Fibroblast of lung (primary cell): ENCODE measurements at places on chromosomes 1 and 21. TPM values are rescaled to one million over a fixed set of nuclear protein-coding genes. Genes with fewer than 3 reads are reported as not detected.

OR2T2 gene
- total RNA-seq: not detected in 2 replicates

DNA sequence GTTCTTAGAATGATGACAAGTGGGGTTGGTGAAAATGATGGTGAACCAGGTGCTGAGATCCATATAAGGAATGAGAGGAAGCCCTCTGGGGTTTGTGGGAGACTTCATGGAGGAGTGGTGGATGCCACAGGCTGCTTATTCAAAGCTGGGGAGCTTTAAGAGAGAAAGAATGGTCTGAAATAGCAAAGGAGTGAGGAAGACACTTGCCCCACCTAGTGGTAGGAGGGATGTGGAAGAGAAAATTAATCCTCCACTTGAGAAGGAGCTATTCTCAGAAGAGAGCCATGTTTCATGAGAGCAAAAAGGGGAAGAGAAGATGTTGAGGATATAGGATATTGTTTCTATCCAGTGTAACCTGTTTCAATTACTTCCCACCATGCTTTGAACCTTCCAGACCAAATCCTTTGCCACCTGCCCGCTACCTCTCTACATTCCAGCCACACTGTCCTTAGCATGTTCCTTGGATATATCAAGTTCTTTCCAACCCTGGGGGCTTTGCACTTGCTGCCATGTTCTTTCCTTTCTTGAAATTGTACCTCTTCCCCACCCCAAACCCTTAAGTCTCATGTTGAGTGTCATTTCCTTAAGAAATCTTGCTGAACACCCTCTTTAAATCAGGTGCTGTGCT is 19.6 kb upstream of the ZNF648 start:
- H3K27me3 ChIP-seq: no peaks in the 10 kb centered on the region
- no peaks in the 10 kb centered on the region for H3K4me1 ChIP-seq
- no peak overlapping the region for H3K4me3 ChIP-seq
- peak; percentile 26 for DNase-seq
- H3K36me3 ChIP-seq: no peaks in the 10 kb centered on the region

VAV3 gene
- total RNA-seq: under 0.01 TPM in 1 of 2 replicates, not detected in the other

PLPP3 gene
- total RNA-seq: 170 and 343 TPM in 2 replicates

HMGCS2 gene
- total RNA-seq: not detected in 2 replicates

GRCh38 chr1:195594773-195595172 is 1013.5 kb downstream of the KCNT2 start:
- no peaks in the 10 kb centered on the region for H3K4me1 ChIP-seq
- no peak overlapping the region for H3K4me3 ChIP-seq
- H3K27me3 ChIP-seq: no peaks in the 10 kb centered on the region
- no peaks in the 10 kb centered on the region for H3K36me3 ChIP-seq
- no peak overlapping the region for H3K27ac ChIP-seq

DNA sequence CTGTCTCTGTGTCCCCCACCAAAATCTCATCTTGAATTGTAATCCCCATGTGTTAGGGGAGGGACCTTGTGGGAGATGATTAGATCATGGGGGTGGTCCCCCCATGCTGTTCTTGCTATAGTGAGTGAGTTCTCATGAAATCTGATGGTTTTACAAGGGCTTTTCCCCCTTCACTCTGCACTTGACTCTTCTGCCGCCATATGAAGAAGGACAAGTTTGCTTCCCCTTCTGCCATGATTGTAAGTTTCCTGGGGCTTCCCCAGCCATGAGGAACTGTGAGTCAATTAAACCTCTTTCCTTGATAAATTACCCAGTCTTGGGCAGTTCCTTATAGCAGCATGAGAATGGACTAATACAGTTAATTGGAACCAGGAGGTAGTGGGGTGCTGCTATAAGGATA is 137.1 kb upstream of the RAB4A start:
- no peak for DNase-seq
- no peak overlapping the region for H3K4me3 ChIP-seq
- no peaks in the 10 kb centered on the region for H3K27me3 ChIP-seq
- no peaks in the 10 kb centered on the region for H3K4me1 ChIP-seq

ALX3 gene
- total RNA-seq: not detected in 2 replicates

DNA sequence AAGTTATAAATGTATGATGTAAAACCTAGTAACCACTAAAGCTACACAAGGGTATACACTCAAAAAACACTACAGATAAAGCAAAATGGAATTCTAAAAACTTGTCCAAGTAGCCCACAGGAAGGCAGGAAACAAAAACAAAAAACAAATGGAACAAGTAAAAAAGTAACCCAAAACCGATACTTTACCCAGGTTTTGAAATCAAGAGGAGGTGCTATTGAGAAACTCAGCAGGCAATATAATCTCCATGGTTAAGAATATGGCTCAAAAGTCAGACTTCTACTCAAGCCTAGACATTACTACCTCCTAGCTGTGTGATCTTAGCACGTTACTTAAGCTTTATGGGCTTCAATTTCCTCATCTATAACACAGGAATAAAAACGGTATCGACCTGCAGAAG is 13.3 kb downstream of the RBBP5 start:
- no peak for DNase-seq
- H3K4me3 ChIP-seq: no peak overlapping the region
- no peak overlapping the region for H3K27ac ChIP-seq
- H3K27me3 ChIP-seq: no peaks in the 10 kb centered on the region
- no peaks in the 10 kb centered on the region for H3K4me1 ChIP-seq
- peaks cover 7% of the 10 kb centered on the region for H3K36me3 ChIP-seq

DNA sequence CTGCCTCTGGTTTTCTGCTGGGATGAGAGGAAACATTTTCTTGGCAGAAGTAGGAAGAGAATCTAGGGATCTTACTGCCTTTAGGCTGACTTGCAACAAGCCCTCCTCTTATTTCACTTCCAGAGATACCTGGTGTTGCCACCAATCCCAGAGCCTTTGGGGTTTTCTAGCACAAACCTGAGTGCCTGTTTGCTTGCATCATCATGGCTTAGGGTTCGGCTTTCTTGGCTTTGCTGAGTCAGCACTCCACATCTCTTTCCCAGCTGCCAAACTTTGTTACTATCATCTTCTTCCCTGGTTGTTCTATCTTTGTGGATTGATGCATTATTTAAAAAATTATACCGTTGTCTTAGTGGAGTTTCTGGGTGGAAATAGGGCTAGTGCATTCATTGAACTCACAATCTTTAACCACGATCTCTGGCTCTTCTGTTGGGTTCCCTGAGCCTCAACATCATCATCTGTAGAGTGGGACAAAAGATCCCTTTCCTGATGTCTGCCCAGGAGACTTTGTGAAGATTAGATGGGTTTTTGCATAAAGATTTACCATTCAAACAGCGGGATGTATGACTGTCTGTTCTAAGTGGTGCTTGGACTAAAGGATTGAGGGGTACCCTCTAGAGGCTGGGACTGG is 76.6 kb upstream of the SELENON start:
- no peaks in the 10 kb centered on the region for H3K36me3 ChIP-seq
- H3K27ac ChIP-seq: no peak overlapping the region
- no peaks in the 10 kb centered on the region for H3K27me3 ChIP-seq
- H3K4me1 ChIP-seq: peaks cover 6% of the 10 kb centered on the region
- no peak for DNase-seq

GRCh38 chr1:109786531-109787021 is 22.9 kb upstream of the EPS8L3 start:
- H3K4me1 ChIP-seq: peaks cover 15% of the 10 kb centered on the region
- H3K4me3 ChIP-seq: no peak overlapping the region
- H3K36me3 ChIP-seq: no peaks in the 10 kb centered on the region
- H3K27ac ChIP-seq: no peak overlapping the region

DNA sequence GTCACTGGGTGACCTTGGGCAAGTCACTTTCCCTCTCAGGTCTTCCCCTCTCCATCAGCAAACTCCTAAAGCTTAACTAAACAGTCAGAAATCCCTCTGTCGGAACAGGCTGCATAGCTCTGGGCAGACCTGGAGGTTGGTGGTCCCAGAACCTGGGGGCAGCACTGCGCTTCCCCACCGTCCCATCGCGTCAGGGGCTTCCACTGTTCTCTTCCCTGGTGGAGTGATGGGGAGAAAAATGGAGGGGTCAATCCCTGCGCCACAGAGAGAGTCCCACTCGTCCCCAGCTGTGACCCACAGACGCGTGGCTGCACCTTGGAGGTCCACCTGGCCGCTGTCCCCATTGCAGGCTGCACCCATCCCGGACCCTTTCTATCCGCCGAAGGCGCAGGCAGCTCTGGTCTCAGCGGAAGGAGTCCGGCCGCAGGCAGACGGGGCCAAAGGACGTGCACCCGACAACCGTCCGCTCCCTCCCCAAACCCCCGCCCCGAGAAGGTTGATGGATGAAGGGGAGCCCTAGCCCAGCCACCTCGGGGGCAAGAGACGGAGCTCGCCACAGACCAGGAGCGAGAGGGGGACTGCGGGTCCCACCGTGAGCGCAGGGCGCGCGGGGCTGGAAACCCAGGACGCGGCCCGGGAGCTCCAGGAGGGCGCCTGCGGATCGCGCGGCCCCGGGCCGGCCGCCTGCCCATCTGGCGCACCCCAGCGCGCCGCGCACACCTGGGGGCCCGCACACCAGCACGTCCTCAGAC is 588 bp upstream of the WNT3A start:
- no peak overlapping the region for H3K27ac ChIP-seq
- peaks cover 37% of the 10 kb centered on the region for H3K27me3 ChIP-seq
- no peaks in the 10 kb centered on the region for H3K4me1 ChIP-seq
- no peak for DNase-seq
- H3K4me3 ChIP-seq: no peak overlapping the region

- H3K4me1 ChIP-seq: no peaks in the 10 kb centered on the region
- H3K27ac ChIP-seq: no peak overlapping the region
- DNase-seq: no peak
- no peaks in the 10 kb centered on the region for H3K36me3 ChIP-seq
- peaks cover 12% of the 10 kb centered on the region for H3K27me3 ChIP-seq
- no peak overlapping the region for H3K4me3 ChIP-seq
Observed at GRCh38 chr1:34876406-34876805, 16.9 kb upstream of the SMIM12 start.

DNA sequence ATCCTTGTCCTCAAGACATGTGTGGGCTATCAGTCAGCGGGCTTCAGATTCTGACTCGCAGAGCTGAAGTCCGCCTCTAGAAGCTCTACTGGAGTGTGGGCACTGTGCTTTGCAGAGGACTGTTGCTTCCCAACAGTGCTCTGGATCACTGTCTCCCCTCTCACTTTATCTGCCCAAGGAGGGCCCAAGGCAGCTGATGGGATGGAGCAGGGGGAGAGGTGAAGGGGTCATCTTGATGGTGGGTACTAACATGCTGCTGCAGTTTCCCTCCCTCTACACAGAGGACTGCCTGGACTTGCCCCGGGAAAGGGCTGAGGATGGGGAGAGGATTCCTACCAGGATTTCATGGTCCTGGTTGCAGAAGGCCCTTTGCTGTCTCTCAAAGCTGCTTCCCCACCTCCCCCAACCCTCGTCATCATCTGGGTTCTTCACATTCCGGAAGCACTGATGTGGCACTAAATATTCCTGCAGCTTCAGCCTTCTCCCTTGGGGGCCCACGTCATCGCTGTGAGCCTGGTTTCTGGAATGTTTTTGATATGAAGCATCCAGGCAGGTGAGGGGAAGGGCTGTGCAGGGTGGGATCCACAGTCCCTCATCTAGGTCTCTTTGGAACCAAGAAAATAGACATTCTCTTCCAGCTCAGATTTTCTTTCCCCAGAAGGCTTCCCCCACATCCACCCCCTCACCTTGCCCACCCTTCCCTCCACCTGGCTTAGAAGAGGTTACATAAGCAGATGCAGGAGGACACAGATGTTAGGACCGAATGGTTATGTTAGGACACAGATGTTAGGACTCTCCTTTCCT is 23.2 kb downstream of the NUAK2 start:
- no peaks in the 10 kb centered on the region for H3K27me3 ChIP-seq
- H3K4me1 ChIP-seq: peaks cover 47% of the 10 kb centered on the region
- H3K27ac ChIP-seq: peak overlapping the region; percentile 95
- DNase-seq: peak; percentile 86

- H3K36me3 ChIP-seq: no peaks in the 10 kb centered on the region
- no peak overlapping the region for H3K4me3 ChIP-seq
- peak overlapping the region; percentile 53 for H3K27ac ChIP-seq
- DNase-seq: peak; percentile 52
- no peaks in the 10 kb centered on the region for H3K27me3 ChIP-seq
- peaks cover 19% of the 10 kb centered on the region for H3K4me1 ChIP-seq
Observed at GRCh38 chr1:165842671-165843129, 15.3 kb downstream of the UCK2 start.

GRCh38 chr1:202987922-202988583 is 19.1 kb upstream of the TMEM183A start:
- H3K4me1 ChIP-seq: no peaks in the 10 kb centered on the region
- DNase-seq: no peak
- no peak overlapping the region for H3K27ac ChIP-seq
- H3K36me3 ChIP-seq: no peaks in the 10 kb centered on the region
- peaks cover 31% of the 10 kb centered on the region for H3K27me3 ChIP-seq

GRCh38 chr21:42396799-42397745 is 1.2 kb upstream of the TMPRSS3 start:
- no peak overlapping the region for H3K27ac ChIP-seq
- H3K27me3 ChIP-seq: no peaks in the 10 kb centered on the region
- no peaks in the 10 kb centered on the region for H3K4me1 ChIP-seq
- no peak overlapping the region for H3K4me3 ChIP-seq

DNA sequence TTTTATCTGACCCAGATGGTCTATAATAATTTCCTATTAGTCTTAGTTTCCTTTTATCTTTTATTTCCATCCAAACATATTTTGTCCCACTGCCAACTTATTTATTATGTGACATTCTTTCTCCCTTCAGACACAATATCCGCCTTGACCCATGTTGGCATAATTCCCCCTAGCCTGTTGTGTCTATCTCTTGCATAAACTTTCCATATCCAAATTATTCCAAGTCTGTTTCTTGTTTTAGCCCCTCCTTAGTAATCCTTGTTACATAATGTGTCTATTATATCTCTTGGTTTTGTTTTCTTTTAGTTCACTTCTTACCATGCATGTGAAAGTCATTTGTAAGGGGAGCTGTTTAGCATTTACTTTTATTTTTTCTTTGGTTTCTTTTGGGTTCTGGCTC is 81.6 kb upstream of the CACHD1 start:
- no peaks in the 10 kb centered on the region for H3K27me3 ChIP-seq
- no peak overlapping the region for H3K27ac ChIP-seq
- H3K4me1 ChIP-seq: no peaks in the 10 kb centered on the region
- H3K4me3 ChIP-seq: no peak overlapping the region
- no peaks in the 10 kb centered on the region for H3K36me3 ChIP-seq

DNA sequence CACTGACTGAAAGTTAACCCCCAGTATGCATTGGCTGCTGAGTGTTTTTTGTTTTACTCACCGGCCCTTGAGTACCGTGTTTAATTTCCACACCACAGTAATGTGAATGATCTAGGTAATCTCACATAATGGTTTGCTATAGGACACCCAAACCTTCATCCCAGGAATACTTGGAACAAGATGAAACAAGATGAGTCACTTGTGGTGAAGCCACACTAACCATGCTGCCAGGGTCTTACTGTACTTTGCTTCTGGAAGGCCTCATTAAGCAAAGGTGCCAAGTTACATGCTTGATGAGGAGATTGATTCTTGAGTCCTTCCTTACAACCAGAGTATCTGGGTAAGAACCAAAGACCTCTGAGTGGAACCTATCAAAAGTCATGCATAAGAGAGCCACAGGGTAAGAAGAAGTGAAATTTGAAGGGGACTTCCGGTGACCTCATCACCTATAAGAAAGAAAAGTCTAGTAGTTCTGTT is 163.3 kb downstream of the NRIP1 start:
- H3K4me3 ChIP-seq: no peak overlapping the region
- H3K36me3 ChIP-seq: no peaks in the 10 kb centered on the region
- DNase-seq: peak; percentile 19
- no peak overlapping the region for H3K27ac ChIP-seq
- peaks cover 10% of the 10 kb centered on the region for H3K4me1 ChIP-seq

- peak overlapping the region; percentile 9 for H3K4me3 ChIP-seq
- H3K36me3 ChIP-seq: no peaks in the 10 kb centered on the region
- no peaks in the 10 kb centered on the region for H3K27me3 ChIP-seq
- DNase-seq: no peak
- H3K27ac ChIP-seq: peak overlapping the region; percentile 86
Observed at GRCh38 chr1:178537382-178538090, 24.6 kb downstream of the TEX35 start.

CYP4Z1 gene
- not detected in 2 replicates for total RNA-seq
